Caudate nucleus (tissue), 63 donors: ENCODE measurements at places on chromosomes 12 and 14.

- no peak for DNase-seq
Observed at GRCh38 chr12:3371018-3371417, 120.0 kb upstream of the PRMT8 start.

GRCh38 chr12:69238589-69239351, 599 bp upstream of the CPSF6 start:
- DNase-seq, result no peak

- no peak for DNase-seq
Observed at GRCh38 chr12:66508025-66508424, 170.9 kb downstream of the GRIP1 start.

GRCh38 chr14:55124774-55125386, 4.2 kb upstream of the LGALS3 start:
- no peak for DNase-seq

GRCh38 chr12:9331218-9331626, 123.0 kb upstream of the PZP start:
- peak; percentile 67 for DNase-seq

DNA sequence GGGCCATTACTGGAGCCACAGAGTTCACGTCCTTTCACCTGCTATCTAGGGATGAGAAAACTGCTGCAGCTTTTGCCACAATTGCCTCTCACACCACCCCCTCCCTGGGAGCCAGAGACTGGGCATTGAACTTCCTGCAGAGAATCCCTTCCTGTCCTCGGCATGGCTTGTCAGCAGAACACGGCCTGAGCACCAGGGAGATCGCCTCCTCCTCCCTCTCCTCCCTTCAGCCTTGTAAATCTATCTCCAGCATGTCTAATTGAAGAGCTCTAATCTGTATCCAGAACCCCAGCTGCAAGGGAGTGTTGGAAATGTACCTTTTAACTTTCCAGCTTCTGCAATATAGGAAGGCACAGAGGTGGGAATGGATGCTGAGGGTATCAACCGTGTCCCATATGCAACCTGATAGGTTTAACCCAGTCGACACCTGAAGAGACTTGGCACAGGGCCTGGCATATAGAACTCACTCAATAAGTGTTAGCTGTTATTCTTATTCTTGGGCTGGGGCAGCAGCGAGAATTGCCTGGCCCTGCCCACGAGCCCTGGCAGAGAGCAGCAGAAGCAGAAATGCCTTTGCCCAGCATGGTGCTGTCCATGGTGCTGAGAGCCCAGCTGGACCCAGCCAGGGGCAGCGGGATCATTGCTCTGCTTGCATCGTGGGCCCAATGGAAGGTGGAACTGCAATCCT, 26.8 kb downstream of the TMEM63C start:
- peak; percentile 45 for DNase-seq

DNA sequence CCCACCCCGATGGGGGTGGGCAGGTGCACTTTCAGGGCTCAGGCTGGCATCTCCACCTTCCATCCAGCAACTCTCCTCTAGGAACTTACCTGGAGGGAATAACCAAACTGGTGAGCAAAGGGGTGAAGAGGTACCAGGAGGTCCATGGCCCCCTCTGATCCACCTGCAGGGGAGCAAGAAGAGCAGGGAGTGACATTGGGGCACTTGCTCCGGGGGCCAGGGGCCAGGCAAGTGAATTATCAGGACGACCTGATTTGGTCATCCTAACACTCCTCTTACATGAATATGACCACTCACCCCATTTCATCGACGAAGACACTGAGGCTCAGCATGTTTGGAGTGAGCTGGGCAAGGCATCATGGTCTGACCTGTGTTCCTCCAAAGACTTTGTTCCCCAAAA, 6.0 kb downstream of the DIO3 start:
- DNase-seq, result no peak

DNA sequence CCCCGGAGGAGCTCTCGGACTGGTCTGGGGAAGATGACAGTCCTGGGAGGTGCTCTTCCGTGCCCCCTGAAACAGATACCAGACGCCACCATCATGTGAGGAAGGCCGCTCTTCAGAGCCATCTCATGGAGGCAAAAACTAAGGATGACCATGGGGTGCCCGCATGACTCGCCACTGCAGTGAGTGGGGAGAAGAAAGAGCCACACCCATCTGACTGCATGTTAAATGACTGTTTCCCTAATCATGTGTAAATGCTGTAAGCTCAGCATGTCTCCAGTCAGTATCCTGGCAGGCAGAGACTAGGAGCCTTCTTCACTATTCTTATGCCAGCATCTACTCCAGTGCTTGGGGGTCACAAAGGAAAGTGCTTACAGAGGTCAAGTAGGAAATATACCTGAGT, 4.0 kb downstream of the STON2 start:
- no peak for DNase-seq

DNA sequence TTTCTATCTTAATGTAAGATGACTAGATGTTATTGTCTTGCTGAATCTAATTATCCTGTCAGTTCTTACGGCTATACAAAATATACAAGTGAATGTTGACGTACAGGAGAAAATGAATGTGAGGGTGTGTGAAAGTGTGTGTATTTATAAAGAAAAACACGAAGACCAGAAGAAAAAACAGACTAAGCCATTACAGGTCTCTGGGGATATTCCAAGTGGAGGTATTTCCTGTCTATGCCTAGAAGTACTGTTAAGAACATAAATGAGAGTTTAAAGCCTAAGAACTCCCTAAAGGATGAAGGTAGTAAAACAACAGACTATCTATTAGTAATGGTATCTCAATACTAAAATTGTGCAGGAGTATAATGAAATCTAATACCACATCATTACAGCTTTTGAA, 7.6 kb downstream of the MDM1 start:
- DNase-seq, result no peak

GRCh38 chr12:622416-622815, 40.8 kb downstream of the NINJ2 start:
- DNase-seq, result no peak

DNA sequence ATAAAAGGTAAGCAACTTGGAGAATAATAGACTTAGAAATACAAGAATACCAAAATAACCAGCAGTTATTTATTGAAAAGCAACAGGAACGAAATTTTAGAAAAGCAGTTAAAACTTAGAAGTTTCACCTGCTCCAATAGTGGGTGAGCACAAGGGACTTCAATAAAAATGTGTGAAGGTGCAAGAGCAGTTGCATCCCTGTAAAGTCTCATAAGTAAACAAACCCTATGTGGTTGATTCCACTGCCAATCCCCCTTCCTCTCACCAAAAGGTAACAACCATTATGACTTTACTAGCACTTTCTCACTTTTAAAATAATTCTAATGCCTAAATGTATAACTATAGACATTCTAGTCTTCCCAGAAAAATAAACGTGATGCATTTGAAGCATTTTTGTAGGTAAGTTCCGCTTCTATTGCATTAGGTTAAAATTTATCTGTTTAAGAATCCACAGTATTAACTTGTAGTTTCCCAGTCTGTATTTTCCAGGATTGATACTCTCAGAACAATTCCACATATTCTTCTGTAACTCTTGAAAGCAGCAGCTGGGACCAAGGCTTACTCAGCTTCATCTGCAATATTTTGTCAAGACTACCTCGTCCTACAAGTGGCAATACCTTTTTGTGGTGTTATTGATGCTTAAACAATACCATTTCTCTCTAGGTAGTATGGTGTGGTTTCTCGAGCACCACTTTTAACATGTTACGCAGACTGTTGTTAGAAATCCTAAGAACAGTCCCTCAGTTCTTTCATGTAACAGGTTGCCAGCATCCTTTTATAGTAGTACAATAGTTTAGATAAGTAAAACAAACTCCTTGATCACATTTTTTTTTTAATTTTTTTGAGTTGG, 32.1 kb downstream of the HNRNPC start:
- DNase-seq, result no peak

GRCh38 chr14:71885301-71885700, 46.9 kb upstream of the RGS6 start:
- no peak for DNase-seq

- no peak for DNase-seq
Observed at GRCh38 chr14:28770061-28770460, 3.5 kb downstream of the FOXG1 start.

GRCh38 chr12:128672893-128673292, 150.9 kb downstream of the SLC15A4 start:
- no peak for DNase-seq

DNA sequence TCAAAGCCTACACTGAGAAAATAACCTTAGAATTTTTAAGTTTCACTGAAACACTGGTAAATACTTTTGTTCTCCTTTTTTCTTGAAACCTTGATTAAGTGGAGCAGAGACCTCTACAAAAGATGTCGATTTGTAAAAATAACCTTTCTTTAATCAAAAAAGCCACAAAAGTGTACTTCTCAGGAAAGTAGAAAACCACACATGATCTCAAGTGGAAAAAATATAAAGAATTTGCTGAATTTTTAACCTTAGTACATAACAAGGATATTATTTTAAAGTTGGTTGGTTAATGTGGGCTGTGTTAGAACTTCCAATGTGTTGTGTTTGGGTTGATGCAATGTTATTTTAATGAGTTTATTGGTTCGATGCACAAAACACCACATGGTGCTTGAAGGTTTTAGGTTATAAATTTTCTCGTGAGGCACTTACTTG, 8.6 kb downstream of the LGR5 start:
- no peak for DNase-seq

- no peak for DNase-seq
Observed at GRCh38 chr12:66693901-66694513, 15.1 kb upstream of the GRIP1 start.

DNA sequence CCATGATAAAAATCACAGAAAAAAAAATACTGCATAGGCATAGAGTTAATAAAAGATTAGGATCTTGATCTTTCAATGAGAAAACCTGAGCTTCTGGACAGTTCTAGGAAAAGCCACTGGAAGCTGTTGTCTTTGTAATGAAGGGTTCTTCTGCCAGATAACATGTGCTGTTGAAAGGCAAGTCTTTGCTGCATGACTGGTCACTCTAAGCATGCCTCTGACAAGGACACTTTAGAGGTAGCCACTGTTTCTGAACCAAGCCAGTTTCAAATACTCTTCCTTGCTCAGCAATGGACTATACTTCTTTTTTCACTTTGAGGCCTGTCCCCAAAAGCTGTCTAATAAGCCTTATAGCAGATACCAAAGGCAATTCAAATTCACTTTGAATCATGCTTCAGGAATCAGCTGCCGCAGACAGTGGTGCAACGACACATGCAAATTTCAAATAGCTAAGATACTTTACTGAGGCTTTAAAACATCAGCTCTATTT, 70.2 kb downstream of the BTG1 start:
- DNase-seq, result no peak

- no peak for DNase-seq
Observed at GRCh38 chr12:88251798-88252197, 109.7 kb downstream of the TMTC3 start.

GRCh38 chr12:93638095-93638494, 39.1 kb upstream of the CRADD start:
- DNase-seq, result no peak

GRCh38 chr12:67082221-67082620, 186.9 kb upstream of the CAND1 start:
- no peak for DNase-seq

DNA sequence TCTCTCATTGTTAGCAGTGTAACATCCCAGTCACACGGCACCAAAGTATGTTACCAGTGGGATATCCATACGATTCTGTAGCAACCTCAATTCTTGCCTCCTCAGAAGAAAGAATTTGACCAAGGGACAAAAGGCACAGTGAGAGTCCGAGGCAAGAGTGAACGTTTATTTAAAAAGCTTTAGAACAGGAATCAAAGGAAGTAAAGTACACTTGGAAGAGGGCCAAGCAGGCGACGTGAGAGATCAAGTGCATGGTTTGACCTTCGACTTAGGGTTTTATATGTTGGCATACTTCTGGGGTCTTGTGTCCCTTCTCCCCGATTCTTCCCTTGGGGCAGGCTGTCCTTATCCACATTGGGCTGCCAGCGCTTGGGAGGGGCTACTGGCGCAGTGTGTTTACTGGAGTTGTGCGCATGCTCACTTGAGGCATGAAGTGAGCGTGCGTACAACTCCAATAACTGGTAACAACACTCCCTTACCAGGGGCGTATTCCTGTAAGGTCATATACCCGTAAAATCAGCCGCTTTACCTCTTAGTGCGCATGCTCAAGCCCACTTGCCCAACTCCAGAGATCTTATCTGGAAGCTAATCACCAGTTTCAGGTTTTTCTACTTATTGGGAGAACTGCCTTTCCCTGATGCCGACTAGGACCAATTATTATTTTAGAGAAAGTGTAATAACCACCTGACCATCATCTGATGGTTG, 71.7 kb downstream of the FAR2 start:
- DNase-seq, result no peak
